Iris pigment epithelial cell (primary cell): ENCODE measurements at places on chromosomes 6 and 20.

GRCh38 chr20:50478162-50478990, 31.8 kb upstream of the PTPN1 start:
- DNase-seq = peak; percentile 83

GRCh38 chr6:30264743-30265142, 51.5 kb upstream of the TRIM26 start:
- peak; percentile 69 for DNase-seq

DNA sequence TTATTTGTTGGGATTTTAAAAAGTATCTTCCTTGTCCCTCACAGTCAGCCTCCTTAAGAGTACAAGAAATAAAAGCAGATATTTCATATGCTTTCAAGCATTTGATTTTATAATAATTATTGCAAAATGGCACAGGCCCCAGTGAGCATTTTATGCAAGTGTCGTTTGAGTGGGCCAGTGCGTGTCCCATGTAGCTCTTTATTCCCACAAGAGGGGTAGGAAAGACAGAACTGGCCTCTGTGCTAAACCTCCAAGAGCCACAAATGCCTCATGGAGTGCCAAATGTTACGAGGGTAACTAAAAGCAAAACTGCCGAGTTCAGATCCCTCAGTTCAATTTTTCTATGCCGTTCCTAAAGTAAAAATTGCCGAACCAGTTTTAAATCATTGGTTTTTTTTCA, 12.7 kb downstream of the GPLD1 start:
- DNase-seq = no peak

DNA sequence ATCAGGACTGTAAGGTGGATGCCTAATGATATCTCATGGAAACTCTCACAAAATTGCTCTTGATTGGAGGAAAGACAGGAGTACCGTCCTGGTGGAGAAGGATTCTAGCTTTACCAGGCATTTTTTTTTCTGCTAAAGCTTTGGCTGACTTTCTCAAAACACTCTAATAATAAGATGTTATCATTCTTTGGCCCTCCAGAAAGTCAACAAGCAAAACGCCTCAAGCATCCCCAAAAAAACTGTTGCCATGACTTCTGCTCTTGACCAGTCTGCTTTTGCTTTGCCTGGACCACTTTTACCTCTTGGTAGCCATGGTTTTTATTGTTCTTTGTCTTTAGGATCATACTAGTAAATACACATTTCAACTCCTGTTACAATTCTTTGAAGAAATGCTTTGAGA, 55.5 kb upstream of the RUNX2 start:
- DNase-seq = no peak

- peak; percentile 87 for DNase-seq
Measured at GRCh38 chr6:30942338-30943060, 1.7 kb downstream of the MUCL3 start.

- no peak for DNase-seq
Measured at GRCh38 chr20:62354031-62354808, 12.9 kb downstream of the LAMA5 start.

GRCh38 chr6:7207720-7208119, 100.0 kb downstream of the RREB1 start:
- no peak for DNase-seq

DNA sequence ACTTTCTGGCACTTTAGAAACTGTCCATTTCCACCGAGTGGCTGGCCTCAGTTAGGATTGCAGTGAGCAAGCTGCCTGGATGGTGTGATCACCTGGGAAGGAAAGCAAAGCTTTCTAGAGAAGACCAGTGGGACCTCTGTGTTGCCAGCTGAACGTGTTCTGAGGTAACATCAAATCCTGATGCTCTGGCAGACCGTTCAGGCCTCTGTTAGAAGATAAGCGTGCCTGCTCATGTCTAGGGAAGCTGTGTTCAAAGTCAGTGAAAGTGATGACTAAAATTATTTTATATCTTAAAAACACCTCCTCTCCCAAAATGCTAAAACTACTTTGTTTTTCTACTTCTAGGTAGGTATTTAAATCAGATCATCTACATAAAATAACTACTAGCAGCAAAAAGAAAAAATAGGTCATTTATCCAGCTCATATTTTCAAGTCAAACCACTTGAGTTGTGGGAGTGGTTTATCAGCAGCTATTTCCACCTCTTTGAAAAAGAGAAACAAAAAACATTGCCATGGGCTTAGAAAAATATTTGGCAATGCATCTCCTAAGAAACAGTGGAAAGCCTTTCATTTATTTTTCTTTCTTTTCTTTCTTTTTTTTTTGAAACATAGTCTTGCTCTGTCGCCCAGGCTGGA, 54.8 kb downstream of the CEP43 start:
- no peak for DNase-seq

GRCh38 chr20:1338801-1339200, 9.9 kb upstream of the SDCBP2 start:
- DNase-seq = no peak

- DNase-seq = peak; percentile 44
Measured at GRCh38 chr6:28922821-28923317, 916 bp downstream of the TRIM27 start.

GRCh38 chr20:36501367-36502006, 39.8 kb upstream of the MYL9 start:
- DNase-seq = no peak

DNA sequence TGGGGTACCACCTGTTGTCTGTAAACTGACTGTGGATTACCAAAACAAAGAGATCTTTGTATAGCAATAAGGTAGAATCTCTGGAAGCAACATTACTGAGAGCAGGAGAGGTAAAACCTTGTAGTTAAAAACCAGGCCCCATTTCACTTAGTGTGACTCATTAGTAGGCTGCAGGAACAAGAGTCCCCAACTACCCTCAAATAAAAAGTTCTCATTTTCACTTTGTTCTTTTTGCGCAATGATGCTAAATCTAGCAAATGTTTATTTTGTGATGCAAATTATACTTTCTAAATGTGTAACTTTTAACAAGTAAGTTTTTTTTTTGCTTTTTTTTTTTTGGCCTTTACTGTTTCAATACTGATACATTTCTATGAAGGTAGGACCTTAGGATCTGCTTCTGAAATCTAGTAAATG, 67.1 kb downstream of the ESF1 start:
- DNase-seq = peak; percentile 5

- DNase-seq = peak; percentile 22
Measured at GRCh38 chr20:40442181-40442963, 246.7 kb downstream of the MAFB start.

DNA sequence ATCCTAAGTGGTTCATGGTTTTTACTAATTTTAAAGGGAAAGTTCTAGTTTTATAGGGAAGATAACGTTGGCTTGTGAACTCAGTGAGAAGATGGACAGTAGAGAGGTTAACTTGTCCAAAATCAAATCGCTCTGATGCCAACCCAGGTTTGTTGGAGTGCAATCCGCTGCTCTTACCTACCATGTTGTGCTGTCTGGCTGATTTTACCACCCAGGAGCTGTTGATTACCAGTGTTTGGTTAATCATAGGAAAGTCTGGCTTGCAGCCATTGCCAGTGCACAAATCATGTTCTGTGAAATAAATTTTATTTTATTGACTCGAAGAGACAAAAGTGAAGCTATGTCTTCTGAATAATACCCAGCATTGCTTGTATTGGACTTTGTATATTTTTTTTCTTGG, 92.4 kb downstream of the PLCB4 start:
- DNase-seq = no peak

GRCh38 chr6:39887692-39888450, 46.4 kb downstream of the MOCS1 start:
- DNase-seq = peak; percentile 96

GRCh38 chr20:58076405-58076804, 152.0 kb downstream of the ANKRD60 start:
- no peak for DNase-seq

DNA sequence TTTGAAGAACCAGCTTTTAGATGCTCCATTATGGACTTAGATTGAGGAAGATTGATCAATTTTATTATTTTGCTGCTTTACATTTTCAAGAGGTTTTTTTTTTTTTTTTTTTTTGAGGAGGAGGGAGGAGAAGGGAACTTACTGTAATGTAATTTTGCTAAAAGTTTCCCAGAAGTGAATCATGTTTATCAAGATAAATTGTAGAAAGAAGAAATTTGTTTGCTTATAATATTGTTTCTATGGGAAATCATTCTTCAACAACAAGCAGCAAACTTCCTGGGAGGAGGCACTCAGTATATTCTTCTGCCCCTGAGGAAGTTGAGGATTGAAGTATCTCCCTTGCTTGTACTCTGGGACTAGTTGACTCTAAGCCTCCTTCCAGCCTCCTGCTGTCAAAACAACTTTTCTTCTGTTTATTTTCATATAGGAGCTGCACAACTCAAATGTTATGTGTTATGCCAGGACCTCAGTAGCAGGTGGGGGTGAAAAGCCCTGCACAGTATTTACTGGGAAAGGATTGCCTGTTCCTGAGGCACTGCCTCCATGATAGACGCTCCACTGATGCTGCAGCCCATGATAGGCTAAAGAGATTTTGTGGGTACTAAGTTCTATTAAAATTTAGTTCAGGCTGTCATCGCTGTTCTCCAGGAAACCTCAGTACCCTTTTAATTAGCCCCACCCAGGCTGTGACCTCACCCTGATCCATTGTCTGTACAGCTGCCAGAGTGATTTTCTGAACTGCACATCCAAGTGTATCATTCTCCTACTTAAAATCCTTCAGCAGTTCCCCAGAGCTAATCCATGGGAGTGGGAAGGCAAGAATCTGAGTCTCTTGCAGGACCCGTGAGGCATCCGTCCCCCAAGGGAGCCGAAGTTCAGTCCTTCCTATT, 51.9 kb downstream of the CARMIL1 start:
- DNase-seq = no peak

GRCh38 chr20:17681726-17682102, 328 bp downstream of the RRBP1 start:
- DNase-seq = no peak

- peak; percentile 34 for DNase-seq
Measured at GRCh38 chr6:139161817-139162284, 27.0 kb downstream of the HECA start.

- no peak for DNase-seq
Measured at GRCh38 chr20:32603046-32603726, 18.1 kb upstream of the NOL4L start.

GRCh38 chr20:19589787-19590362, 168.2 kb upstream of the RIN2 start:
- DNase-seq = no peak

DNA sequence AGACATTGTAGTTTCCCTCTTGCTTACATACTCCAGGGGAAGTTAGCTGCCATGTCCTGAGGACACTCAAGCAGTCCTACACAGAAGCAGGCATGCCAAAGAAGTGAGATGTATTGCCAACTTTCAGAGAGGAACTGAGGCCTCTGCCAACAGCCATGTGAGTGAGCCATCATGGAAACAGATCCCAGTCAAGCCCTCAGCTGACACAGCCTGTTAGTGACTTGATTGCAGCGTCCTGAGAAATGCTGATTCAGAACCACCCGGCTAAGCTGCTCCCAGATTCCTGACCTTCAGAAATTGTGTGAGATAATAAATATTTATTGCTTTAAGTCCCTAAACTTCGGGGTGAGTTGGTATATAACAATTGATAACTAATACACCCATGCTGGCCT, 38.1 kb downstream of the GSTA2 start:
- peak; percentile 4 for DNase-seq

DNA sequence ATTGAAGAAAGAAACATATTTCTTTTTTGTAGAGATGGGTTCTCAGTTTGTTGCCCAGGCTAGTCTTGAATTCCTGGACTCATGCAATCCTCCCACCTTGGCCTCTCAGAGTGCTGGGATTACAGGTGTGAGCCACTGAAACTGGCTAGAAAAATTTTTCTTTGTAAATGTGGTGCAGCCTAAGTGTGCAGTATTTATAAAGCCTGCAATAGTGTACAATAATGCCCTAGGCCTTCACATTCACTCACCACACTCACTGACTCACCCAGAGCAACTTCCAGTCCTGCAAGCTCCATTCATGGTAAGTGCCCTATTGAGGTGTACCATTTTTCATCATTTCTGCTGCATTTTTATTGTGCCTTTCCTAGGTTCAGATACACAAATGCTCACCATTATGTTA, 31.4 kb downstream of the NHSL1 start:
- DNase-seq = no peak

DNA sequence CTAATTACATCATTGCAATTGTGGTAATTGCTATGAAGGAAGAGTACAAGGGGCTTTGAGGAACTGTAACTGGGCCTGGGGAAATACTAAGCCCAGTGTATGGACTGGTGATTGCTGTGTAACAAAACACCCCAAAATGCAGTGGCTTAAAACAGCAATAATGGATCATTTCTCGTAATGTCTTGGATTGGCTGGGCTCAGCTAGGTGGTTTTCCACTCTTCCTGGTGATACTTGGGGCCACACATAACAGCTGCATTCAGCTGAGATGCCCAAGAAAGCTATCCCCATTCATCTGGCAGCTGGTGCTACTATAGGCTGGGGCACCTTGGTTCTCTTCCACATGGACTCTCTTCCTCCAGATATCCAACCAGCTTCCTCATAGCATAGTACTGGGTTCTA, 150.3 kb downstream of the EYA2 start:
- no peak for DNase-seq

- peak; percentile 44 for DNase-seq
Measured at GRCh38 chr6:105484238-105485161, 81.6 kb upstream of the PREP start.

DNA sequence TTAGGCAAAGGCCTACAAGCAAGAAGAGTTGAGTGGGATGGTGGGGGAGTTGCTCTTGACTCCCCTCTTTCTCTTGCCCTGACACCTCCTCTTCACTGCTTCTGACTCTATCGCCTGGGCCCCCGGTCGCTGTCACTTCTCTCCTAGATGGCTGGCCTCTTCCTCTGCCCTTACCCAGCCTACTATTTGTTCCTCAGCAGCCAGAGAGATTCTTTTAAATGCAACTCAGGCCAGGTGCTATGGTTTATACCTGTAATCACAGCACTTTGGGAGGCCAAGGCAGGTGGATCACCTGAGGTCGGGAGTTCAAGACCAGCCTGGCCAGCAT, 4.3 kb upstream of the PDYN start:
- DNase-seq = no peak

DNA sequence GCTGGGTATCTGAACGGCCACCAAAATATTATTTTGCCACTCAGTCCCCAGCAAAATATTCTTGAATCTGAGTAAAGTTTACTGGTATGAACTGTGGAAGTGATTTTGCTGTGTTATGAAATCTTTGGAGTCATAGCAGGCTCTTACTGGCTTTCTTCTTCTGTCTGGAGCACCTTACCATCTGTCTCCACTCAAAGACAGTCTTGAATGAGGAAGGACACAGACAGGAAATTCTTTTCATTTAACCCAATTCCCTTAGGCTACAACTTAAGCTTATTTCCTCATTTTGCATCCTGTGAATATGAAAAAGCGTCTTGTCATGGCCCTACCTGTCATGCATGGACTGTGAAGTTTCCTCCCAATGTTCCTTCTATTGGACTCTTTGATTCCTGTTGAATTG, 24.7 kb downstream of the FNDC1 start:
- DNase-seq = no peak

- DNase-seq = no peak
Measured at GRCh38 chr6:167995731-167996151, 1.7 kb upstream of the KIF25 start.

- DNase-seq = no peak
Measured at GRCh38 chr20:53668992-53669391, 75.4 kb upstream of the ZNF217 start.

GRCh38 chr20:53622247-53623133, 28.9 kb upstream of the ZNF217 start:
- DNase-seq = peak; percentile 8

GRCh38 chr20:9417665-9418064, 96.7 kb upstream of the LAMP5 start:
- DNase-seq = peak; percentile 63
